ENCODE measurements at places on chromosomes 5 and 9.

GRCh38 chr9:98763986-98764745 is 32.2 kb downstream of the ANKS6 start:
- DNase-seq = no peak

- DNase-seq = peak; percentile 69
Observed at GRCh38 chr9:35367451-35367850, 122.5 kb upstream of the RUSC2 start.

DNA sequence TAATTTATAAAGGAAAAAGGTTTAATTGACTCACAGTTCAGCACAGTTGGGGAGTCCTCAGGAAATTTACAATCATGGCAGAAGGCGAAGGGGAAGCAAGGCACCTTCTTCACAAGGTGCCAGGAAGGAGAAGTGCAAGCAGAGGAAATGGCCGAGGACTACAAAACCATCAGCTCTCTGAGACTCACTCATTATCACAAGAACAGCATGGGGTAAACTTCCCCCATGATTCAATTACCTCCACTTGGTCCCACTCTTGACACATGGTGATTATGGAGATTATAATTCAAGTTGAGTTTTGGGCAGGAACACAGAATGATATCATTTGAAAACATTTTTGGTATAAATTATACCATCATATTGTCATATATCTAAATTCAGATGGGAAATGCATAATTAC is 934.7 kb downstream of the CDH12 start:
- DNase-seq = no peak

DNA sequence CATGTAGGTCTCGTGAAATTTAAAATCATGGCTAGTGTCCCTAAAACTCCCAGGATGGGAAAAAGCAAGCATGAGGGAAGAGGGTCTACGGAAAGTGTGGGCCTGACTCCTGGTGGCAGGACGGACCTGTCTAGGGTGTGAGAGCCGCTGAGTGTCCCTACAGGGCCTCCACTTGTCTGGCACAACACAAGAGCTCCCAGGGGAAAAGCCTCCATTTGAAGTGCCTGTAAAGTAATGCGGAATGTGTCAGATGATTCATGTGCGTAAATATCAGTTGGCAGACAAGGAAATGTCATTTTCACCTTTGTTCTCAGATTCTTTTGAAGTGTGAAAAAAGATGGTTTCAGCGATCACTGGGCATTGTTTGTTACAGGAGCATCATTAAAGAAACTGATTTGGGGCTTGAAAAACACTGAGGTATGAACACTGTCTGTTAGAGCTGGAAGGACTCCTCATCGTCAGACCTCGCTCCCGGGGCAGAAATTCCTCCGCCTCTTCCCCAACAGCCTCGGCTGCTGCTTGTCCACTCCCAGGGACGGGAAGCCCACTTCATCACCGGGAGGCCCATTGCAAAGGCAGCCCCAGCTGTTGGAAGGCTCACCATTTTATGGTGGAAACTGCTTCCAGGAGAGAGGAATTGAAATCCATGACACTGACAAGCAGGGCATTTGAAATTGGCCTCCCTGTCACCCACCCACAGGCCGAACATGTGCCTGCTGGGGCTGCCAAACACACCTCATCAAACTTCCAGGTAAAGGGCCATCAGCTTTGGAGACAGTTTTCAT is 240.8 kb downstream of the FSTL4 start:
- DNase-seq = no peak

- no peak for DNase-seq
Observed at GRCh38 chr5:16881251-16881650, 54.8 kb downstream of the MYO10 start.

- no peak for DNase-seq
Observed at GRCh38 chr9:121744002-121744686, 92.7 kb downstream of the DAB2IP start.

DNA sequence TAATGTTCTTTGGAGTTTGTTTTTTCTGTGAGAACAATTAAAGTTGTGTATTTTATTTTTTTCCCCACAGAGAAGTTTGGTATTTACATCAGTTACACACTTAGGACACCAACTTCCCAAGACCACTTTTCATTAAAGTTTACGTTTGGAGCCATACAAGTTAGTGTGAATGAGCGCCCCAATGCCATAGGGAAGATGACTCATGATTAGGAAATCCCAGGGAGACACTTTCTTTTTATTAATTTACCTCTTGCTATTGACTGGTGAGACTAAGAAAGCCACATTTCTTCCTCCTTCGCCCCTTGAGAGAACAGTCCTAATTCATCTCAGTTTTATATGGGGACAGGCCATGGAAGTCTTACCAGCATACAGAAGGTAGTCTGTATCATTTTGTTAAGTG is 57.1 kb downstream of the EDIL3 start:
- DNase-seq = no peak

DNA sequence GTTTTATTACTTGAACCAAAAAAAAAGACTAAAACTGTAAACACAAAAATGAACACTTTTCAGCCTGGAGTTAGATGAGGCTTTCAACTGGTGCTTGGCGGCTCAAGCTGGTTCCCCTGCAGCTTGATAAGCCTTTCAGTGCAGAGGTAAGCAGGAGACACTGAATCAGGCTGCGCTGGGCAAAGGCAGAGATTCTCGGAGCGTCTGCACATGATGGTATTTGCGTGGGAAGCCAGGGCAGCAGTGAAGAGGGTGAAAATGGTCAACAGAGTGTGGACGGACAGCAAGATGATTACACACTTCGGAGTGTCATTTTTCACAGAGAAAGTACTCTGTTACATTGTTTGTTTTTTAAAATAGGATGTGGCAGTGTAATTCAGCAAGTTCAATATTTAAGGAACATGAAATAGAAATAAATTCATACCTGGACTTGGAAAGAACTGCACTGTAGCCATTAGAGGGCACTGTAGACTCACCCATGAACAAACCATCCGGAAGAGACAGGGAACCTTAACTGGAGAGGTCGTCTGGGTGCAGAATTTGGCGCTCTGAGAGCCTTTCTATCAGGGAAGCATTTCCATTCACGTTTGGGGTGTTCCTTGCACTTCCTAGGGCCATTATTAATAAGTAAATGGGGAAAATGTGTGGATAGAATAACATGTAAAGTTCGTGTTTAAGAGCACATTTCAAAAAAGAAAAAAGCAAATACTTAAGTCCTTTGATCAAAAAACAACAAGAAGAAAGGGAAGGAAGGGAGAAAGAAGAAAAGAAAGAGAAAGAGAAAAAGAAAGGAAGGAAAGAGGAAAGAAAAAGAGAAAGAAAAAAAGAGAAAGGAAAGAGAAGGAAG is 69.8 kb downstream of the ICE1 start:
- no peak for DNase-seq

GRCh38 chr5:17734011-17734410 is 99.8 kb downstream of the TAF11L14 start:
- DNase-seq = no peak

DNA sequence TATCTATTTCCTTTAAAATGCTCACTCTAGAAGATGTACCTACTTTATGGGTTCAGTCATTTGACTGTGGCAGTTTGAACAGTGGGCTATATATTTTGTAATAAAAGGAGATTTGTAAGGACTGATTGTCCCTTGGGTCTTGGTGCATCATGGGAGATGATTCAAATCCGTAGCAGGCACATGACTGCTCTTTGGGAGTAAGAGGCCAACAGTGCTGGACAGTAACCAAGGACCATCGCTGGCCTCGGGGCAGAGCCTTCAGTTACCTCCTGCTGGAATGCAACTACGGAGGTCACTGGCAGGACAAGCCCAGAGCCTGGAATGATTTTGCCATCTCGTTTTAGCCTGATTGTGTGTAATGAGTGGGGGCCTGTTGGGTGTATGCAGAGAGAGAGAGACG is 7.0 kb upstream of the MAMDC2 start:
- DNase-seq = no peak

DNA sequence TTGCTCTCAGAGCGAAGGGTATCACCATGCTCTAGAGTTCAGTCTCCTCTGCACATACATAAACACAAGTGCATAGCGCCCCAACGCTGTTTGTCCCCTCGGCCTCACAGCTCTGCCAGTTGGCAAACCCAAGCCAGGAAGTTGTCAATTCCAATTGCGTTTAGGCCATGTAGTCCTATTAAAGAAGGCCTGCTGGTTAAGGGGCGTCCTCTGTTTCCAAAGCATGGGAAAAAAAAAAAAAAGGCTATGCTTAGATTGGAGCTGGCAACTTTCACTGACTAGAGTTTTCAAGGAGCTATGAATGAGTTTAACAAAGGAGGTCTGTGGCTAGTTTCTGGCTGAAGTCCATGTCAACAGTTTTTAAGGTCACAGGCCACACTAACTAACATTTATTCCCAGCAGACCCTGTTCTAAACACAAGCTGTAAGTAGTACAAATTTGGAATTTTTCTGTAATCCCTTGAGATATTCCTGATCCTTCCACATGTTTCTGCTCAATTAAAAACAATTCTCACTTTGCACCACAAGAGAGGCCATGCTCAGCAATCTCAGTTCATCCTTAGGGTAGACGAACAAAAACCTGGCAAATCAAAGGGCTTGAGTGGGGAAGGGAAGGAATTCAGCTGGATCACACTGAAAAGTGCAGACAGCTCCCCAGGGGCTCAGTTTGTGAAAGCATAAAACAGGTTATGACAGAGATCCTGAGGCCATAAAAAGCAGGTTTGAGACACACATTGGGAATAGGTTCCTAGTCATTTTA is 187.7 kb downstream of the DENND1A start:
- DNase-seq = no peak

GRCh38 chr9:116238225-116238624 is 84.6 kb downstream of the PAPPA start:
- DNase-seq = peak; percentile 84

DNA sequence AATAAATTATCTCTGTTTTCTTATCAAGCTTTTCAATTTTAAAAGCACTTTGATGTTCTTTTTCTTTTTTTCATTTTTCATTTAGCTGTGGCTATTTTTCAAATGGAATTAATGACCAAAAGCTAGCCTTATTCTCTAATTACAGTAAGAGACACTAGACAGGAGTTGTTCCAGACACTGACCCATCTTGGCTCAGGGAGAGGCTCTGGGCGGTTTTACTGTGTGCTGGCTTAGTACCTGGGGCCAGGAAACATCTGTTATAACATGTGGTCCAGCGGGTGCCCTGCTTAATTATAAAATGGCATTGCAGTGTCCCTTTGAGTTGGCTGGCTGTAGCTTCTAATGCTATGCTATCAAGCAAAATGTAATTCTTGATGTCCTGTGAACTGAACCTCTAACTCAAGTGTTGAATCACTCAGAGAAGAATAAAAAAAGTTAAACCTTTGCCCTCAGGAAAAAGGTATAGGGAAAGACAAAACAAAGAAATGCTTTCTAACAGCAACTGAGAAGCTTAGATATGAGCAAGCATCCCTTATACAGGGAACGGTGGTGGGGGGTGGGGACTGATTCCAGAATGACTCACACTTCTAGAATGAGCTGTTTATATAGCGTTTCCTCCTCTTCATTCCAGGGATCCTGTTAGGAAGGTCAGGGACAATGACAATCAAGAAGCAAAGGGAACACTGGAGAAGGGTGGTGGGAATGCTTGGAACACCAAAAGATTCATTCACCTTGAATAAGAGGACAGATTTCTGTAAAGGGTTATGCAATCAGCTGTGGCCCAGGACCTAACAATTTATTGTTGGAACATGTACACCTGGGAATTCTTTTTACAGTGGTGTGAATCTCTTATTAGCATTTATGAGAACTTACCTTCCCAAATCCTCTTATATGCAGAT is 58.7 kb upstream of the NFIB start:
- no peak for DNase-seq

Data from GM04504 (cell line).